ENCODE measurements at places on chromosomes 7 and 10.

GRCh38 chr7:29479301-29480200, 84.1 kb upstream of the PRR15 start:
- DNase-seq: no peak

DNA sequence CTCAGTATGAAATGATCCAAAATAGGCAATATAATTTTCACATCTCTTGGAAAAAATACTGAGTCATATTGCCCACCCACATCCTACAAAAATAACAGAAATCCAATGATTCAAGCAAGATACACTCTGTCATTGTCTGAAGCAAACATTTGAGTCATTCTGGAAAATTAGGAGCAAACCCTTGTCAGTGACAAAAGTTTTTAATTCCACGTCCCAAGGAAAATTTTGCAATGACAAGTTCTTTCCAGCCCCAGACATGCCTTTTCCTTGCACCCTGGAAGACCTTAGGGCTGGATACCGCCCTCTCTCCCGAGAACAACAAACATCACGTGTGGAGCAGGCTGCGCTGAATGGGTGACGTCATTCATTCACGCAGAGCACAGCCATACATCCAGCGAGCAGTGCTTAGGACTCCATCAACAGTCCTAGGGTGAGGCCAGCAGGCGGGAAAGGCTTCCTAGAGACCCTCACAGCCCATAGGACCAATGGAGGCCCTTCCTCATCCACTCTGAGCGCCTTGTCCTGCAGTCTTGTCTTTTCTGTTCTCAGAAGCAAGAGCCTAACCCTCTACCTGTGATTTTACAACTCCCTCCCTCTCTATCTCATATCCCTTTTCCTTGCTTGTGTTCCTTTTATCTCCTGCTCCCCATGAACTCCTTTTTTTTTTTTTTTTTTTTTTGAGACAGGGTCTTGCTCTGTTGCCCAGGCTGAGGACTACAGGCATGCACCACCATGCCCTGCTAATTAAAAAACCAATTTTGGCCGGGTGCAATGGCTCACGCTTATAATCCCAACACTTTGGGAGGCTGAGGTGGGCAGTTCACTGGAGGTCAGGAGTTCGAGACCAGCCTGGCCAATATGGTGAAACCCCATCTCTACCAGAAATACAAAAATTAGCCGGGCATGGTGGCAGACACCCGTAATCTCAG, 23.5 kb upstream of the KDM7A start:
- peak; percentile 65 for DNase-seq

- peak; percentile 58 for DNase-seq
Measured at GRCh38 chr10:12727832-12728215, 273.7 kb downstream of the CCDC3 start.

GRCh38 chr10:7184660-7185366, 226.0 kb downstream of the SFMBT2 start:
- DNase-seq: no peak

DNA sequence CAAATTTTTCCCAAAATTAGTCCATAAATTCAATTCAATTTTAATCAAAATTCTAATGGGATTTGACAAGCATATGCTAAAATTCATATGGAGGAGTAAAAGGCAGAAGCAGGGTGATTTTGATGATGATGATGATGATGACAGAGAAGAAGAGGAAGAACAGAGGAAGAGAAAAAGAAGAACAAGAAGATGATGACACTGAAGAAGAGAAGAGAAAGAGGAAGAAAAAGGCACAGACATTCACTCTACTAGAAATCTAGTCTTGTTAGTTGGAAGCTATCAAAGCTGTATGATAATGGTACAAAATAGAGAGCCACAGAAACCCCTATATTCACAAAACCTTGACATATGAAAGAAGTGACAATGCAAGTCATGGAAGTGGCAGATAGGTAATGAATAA, 157.9 kb downstream of the ELMO1 start:
- no peak for DNase-seq

DNA sequence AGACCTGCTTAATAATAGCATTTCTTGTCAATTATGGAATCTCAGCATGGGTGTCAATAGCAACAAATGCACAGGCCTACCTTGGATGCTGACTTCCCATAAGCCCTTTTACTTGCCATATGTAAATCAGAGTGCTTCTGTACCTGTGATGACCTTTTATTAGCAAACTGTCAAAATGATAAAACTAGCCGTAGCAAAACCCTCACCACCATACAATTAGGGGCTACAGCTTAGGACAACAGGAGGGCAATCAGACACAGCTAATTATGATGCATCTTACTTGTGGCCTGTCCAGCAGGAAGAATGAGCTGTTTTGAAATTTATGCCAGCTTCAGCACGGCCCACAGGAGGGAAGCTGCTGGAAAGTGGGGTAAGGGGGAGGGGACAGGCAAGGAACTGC, 201.6 kb downstream of the TAX1BP1 start:
- no peak for DNase-seq

DNA sequence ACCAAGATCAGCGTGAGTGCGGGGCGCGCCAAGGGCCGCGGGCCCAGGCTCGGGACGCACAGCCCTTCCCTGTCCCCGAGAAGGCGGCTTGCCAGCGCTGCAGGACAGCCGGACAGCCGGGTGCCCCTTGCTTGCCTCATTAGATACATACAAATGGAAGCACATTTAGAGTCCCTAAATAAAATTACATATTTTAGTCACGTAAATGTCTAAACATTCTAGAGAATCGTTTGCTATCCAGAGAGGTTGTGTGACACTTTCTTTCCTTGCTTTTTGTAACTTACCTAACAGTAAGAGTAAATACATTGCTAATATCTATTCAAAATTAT, 4.8 kb downstream of the VSTM2A start:
- no peak for DNase-seq

DNA sequence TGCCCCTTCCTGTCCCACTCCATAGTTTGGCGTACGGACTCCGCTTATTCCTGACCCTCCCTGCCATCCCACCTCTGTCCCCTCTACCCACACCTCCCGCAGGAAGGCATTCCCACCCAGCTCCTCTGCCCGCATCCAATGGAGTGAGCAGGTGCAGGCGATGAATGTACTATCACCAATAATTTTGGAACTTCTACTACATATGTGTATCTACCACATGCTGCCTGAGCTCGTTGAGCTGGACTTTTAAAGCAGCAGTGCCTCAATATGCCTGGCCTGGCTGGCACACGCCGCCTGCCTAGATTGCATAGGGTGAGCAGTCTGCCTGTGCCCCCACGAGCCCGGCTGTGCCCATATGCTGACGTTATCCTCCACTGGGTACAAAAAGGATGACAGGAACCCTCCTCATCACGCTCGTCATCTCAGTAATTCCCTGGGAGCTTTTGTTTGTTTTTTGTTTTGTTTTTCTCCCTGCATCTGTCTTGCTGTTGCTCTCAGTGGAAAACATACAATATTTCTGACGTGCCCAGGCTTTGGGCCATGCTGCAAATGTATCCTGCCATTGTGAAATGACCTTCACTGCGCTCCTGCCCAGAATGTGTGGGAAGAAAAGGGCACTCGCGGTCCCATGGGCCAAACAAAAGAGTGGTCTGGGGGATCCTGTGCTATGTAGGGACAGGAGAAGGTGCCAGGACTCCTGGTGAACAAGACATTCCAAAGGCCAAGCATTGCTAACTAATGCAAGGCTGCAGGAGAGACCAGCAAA, 302.8 kb downstream of the PTPRN2 start:
- DNase-seq: no peak

- no peak for DNase-seq
Measured at GRCh38 chr7:37391791-37392672, 56.6 kb downstream of the ELMO1 start.

- DNase-seq: peak; percentile 34
Measured at GRCh38 chr10:63054889-63055611, 78.1 kb upstream of the NRBF2 start.

DNA sequence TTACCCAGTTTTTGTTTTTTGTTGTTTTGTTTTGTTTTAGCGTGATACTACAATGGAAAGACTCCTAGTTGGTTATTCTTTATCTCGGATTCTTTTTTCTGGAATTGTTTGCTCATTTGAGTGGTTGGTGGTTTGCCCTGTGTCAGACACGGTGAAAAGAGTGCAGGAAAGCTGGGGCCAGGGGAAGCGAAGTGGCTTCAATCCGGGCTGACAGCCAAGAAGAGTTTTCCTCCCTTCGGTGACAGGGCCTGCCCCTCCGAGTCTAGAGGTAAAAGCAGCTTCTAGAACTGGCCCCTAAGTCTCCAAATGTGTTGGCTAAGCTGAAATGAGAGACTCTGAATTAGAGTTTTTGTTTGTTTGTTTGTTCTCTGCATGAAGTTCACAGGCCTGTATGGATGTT, 5.7 kb upstream of the AP5Z1 start:
- no peak for DNase-seq

DNA sequence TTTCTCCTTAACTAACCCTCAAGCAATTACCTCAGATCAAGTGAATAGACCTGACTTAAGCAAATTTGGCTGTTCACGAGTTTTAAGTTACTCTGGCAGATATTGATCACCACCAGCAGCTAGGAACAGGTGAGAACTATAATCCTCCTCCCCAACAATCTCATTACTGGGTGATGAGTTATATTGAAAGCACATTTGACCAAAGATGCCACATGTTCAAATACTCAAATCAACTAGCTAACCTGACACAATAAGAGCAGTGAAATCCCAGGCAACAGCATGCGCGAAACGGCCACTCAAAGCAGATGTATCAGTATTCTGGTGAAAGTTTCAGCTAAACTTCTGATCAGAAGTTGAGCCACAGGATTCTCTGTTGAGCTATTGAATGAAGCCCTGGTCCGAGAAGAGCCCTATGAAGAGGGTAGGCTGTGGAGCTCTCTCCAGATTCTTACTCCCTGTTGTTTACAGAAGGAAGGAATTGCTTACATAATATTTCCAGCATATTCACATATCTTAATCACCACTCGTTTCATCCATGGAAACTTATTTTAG, 52.6 kb downstream of the CAV1 start:
- DNase-seq: no peak

Measured in MCF 10A (cell line).